ENCODE measurements at places on chromosomes 5 and 9.

DNA sequence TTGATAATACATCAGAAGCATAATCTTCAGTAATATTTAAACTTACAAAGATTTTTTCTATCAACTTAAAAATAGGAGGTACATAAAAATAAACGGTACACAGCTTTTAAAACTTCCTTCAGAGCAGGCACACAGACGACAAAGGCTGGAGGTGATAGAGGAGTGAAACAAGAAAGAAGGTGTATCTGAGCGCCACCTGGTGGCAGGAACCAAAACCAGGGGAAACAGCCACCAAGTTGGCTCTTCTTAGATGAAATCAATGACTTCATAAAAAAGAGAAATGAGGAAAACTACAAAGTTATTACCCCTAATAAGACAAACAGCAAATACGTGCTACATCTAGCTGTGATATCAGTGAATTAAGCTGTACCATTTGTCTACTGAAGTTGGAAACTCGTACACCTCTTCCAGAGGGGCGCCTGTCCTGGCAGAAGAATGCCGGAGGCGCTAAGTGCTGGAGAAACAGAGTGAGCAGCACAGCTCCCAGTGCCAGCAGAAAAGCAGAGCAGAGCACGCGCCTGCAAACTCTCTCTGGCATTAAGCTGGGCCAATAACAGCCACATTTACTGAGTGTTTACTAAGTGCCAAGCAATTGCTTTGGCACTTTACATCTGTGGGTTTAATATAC is 85.9 kb downstream of the SETX start:
- peak; percentile 60 for ATAC-seq

DNA sequence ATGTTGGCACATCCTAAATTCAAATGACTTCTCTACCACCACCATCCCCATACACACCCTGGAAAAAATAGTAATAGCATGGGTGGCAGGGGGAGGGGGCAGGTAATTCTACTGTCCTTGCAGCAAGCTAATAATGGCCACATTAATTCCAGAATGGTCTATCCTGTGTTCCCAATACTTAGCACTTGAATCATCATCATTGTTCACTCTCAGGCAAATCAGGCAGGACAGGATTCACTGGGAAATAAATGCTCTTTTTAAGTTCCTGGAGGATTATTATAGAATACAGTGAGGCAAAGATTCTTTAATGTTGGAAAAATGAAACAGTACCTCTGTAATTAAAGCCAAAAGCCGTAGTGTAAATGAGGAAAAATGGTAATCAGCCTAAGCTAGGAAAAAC is 254.5 kb downstream of the ARRDC3 start:
- ATAC-seq: no peak

DNA sequence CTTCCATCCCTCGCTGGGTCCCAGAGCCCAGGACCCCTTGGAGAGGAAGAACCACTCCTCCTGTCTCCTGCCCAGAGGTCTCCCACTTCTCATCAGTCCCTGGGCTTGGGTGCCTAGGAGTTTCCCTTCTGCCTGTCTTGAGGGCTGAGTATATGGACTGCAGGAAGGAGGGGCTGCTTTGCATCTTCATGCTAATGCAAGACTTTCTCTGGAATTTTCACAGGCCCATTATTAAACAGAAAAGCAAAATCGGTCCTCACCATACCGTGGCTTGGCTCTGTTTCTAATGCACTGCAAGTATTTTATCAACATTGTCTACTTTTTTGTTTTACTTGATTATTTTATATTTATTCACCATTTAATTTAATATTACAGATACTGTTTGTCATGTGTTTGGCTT is 34.5 kb downstream of the TRIO start:
- no peak for ATAC-seq

GRCh38 chr9:113708821-113709713 is 167.0 kb upstream of the ZNF618 start:
- no peak for ATAC-seq

- no peak for ATAC-seq
Observed at GRCh38 chr9:2291980-2292704, 277.0 kb downstream of the SMARCA2 start.

- no peak for ATAC-seq
Observed at GRCh38 chr5:149727336-149728035, 2.6 kb upstream of the PPARGC1B start.

GRCh38 chr5:87541676-87542075 is 128.9 kb upstream of the CCNH start:
- ATAC-seq: no peak

DNA sequence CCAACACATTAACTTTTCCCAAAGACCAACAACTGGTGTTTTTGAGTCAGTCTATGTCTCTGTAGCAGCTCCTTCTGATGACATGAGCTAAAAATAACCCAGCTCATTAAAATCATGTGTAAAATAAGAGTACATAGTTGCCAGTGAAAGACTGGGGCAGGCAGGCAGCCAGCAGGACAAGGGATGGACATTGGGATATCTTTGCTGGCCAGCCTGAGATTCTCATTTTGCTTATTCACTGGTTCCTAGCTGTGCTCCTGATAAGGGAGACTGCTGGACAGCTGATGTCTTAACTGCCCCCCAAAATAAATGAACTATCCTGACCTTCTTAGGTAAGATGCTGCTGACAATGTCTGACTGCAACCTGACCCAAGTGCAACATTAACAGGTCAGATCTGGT is 33.9 kb downstream of the EPB41L4B start:
- no peak for ATAC-seq

GRCh38 chr9:116953271-116953670 is 266.2 kb downstream of the TRIM32 start:
- no peak for ATAC-seq

- no peak for ATAC-seq
Observed at GRCh38 chr9:135739271-135740220, 37.6 kb downstream of the KCNT1 start.

DNA sequence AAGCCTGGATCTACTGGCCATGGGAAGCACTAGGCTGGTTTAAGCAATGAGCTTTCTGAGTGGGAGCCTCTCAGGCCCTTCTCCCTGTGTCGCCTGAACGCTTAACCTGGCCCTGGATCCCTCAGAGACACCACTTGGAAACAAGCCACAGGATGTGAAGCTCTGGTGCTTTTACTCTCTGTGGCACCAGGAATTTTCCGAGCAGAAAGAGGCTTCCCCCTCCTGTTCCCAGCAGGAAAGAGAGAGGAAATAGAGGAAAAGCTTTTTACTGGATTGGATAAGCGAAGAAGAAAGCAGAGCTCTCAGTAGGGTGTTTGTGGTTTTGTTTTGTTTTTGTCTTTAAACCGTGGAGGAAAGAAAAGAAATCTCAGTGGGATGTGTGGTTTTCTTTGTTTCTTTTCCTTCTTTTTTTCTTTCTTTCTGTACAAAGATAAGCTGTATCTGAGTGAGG is 34.5 kb downstream of the COL15A1 start:
- no peak for ATAC-seq

- ATAC-seq: no peak
Observed at GRCh38 chr5:42810834-42811590, 680 bp downstream of the SELENOP start.

DNA sequence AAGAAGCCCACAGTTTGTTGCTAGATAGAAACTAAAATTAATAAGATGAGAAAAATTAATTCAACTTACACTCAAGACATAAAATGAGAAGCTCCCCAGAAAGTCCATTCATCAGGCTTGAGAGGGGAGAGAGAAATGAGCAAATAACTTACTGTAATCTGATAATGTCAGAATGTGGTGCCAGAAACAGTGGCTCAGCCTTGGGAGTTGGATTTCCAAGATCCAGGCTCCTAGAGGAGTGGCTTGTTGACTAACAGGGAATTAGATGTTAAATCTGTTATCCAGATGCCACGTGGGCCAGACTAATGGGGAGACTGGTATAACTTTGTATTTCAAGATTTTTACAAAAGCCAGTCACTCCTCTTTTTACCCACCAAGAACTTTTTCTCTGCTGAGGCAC is 458.2 kb downstream of the GADD45G start:
- no peak for ATAC-seq

DNA sequence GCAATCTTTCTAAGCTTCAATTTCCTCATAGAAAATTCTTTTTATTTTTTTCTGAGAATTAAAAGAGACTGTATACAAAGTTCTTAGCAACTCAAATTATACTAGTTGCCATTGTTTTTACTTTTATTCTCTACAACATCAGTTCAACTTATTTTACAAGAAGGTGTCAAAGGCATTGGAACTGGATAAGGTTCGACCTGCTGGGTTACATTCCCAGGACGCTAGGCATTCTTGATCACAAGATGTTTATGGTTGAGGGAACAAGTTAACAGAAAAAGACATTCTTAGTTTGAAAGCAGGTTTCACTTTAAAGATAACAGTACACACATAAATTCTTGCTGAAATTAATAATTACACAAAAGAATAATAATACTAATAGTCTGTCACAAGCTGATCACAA is 163.5 kb upstream of the SNX2 start:
- no peak for ATAC-seq

- no peak for ATAC-seq
Observed at GRCh38 chr9:77453825-77454647, 194.1 kb downstream of the GNA14 start.

DNA sequence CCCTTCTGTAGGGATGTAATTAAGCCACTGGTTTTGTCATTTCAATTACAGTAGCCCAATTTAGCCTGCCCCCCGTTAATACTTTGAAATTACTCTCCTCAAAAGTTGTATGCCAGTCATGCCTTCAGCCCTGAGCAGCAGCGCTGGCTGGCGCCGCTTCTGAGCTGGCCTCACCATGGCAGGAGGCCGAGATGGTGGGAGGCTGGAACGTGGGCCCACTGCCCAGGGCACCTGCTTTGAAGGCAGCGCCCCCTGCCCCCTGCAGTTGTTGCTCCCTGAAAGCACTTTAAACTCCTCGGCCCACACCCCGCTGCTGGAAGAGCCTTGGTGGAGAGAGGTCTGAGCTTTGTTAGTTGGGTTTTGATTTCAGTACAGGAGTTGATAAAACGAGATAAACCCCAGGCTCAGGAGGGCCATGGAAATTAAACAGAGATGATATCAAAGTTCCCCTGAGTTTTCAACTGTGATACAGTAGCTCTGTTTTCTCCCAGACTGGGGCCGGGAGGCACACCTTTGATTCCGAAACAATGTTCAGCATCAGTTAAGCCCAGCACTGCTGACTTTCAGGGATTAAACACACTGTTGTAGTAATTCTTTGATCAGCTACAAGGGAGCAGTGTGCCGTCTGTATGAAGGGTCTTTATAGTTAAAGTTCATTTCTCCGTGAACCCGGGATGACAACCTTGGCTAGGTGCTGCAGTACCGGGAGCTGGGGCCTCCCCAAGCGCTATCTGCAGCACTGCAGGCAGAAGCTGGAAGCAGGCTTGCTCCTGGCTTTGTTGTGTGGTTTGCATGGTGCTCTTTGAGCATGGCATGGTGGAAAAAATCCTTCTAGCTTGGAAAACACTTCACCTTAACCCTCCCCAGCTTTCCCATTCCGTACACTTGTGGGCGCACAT is 9.5 kb downstream of the MVB12B start:
- no peak for ATAC-seq

GRCh38 chr5:33468775-33469435 is 28.1 kb downstream of the TARS1 start:
- no peak for ATAC-seq

- ATAC-seq: no peak
Observed at GRCh38 chr5:170545811-170546210, 42.0 kb downstream of the KCNIP1 start.

- no peak for ATAC-seq
Observed at GRCh38 chr5:172867761-172868435, 33.8 kb downstream of the ERGIC1 start.

GRCh38 chr9:11275158-11275695 is 662.4 kb upstream of the PTPRD start:
- no peak for ATAC-seq

- no peak for ATAC-seq
Observed at GRCh38 chr9:17580119-17580518, 1.3 kb downstream of the SH3GL2 start.

DNA sequence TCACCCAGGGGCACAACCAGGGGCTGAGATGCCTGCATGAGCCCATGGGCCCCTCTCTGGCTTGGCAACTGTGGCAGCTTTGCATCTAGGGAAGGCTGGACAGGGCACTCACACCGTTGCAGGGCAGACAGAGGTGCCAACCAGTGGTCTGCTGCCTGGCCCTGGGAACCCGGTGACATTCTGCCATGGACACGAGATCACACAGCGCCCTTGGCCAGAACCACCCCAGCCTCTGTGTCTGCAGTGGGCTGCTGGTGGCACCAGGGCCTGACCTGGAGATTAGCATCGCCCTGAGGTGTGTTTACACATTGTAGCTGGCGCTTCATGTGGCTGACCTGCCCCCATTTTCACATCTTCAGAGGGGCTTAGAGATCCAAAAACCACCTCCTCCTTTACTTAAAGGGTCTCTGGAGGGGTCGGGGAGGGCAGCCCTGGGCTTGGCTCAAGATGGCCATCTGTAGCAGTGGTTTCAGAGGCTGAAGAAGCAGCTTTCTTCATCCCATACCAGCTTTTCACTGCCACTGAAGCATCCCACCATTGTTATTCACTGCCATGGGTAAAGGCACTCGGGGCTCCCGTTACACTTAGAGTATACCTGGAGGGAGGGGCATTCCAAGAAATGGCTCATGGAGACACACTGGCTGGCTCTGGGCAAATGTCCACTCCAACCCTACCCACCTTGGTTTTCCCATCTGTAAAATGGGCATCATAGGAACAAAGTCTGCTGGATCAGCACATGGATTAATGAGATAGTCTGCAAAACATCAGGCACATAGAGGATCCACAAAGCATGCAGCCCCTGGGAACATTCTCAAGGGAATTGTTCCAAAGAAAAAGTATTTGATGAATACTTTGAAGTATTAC is 11.4 kb downstream of the DCANP1 start:
- no peak for ATAC-seq

DNA sequence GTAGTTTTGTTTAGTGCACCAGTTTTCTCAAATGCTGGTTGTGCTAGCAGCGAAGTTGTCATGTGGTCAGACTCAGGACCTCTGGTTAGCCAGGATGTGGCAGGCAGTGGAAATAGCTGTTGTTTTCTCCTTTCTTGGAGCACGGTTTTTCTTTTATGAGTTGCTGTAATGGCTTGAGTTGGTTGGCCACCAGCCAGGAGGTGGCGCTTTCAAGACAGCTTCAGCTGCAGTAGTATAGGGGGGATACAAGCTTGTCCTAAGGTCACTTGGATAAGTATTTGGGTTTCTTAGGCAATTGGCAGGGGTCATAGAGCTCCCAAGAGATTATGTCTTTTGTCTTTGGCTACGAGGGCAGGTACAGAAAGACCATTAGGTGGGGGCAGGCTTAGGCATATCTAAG is 274.2 kb upstream of the TARS1 start:
- no peak for ATAC-seq

GRCh38 chr9:87605676-87606075 is 108.0 kb downstream of the DAPK1 start:
- ATAC-seq: no peak

GRCh38 chr5:80540691-80541090 is 29.4 kb downstream of the ANKRD34B start:
- ATAC-seq: no peak

DNA sequence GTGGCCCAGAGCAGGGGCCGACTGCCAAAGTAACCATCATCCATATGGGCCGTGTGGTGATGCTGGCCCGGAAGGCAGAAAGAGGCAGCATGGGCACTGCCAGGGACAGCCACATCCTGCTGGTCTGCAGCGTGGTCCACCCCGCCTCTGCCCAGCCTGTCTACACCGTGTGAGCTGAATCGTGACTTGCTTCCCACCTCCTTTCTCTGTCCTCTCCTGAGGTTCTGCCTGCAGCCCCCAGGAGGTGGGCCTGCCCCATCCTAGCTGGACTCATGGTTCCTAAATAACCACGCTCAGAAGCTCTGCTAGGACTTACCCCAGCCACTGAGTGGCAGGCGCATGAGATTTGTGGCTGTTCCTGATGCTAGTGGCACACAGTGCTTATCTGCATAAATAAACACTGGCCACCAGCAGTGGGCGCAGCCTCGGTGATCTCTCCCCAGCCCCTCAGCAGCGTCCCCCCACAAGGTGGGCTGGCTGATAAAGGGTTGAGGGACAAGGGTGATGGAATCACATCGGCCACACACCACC is 22.6 kb upstream of the SUSD3 start:
- ATAC-seq: no peak

Measured in activated T-helper 17 cell treated with anti-CD3 and anti-CD28 coated beads, Interleukin-2, amount 50 U/mL, for 72 hours (primary cell).